ENCODE measurements at places on chromosomes 4 and X.

- no peak for ATAC-seq
Measured at GRCh38 chr4:55509266-55509665, 37.4 kb downstream of the CLOCK start.

DNA sequence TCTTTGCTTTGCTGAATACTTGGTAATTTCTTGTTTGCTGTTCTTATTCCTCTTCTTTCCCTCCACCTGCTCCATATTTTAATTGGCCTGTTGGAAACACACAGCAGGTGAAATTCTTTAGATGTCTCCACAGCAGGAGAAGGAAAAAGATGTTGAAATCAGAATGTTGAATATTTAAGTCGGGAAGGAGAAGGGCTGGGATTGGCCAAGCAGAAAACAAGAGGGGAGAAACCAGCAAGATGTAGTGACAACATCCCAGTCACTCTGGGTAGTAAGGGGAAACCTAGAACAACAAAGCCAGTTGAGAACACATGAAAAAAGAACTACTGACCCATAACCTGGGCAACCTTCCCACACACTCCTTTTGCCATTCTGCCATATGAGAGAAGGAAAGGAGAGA lies 37.3 kb upstream of the STAG2 start:
- ATAC-seq = no peak

DNA sequence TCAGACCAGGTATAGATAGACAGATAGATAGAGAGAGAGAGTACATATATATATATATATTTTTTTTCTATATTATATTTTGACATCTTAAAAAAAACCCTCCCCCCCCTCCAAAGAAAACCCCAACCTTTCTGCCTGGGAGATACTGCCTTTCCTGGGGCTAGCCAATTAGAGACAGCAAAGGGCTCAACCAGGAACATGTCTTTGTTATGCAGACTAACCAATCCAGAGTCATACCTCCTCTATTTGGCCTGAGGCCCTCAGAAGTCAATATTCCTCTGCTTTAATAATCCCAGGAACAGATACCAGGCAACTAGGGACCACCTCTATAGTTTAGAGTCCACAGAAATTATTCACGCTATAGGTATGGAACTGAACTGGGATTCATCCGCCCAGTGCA lies 135.6 kb upstream of the MAD2L1 start:
- ATAC-seq = no peak

- no peak for ATAC-seq
Measured at GRCh38 chrX:109848461-109849050, 115.5 kb upstream of the ACSL4 start.

DNA sequence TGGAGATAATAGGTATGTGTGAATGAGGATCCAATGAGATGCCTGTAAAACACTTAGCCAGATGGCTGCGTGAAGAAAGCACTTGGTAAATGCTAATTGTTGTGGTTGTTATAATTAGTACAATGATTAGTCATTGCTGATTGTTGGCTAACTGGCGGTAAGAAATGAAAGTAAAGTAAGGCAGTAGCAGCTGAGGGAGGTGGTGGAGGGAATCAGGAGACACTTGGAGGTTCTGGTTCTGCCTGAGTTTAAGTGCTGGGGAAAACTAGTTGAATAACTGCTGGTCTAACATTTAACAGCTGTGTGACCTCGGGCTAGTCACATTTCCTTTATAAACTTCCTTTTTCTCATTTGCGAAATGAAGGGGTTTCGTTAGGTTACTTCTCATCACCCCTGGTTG lies 30.9 kb downstream of the CD38 start:
- no peak for ATAC-seq

DNA sequence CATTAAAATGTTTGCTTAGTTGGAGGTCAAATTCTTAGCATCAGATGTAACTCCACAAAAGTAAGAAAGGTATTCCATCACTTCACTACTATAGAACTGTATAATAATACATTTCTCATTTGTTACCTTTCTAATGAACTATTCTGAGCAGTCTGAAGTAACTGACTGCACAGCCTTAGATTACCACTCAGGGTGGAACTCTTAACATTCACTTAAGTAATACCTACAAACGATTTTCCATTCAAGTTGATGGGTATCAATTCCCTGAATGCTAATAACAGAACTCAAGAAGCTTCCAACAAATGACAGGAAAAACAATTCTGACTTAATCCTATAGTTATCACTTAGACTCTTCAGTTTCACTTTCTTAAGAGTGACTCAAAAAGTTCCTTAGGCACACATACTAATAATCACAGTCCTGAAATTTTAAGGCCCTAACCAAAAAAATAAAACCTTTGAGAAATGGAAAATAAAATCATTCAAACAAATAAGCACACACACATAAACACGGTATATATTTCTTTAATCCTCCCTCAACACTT lies 20.9 kb downstream of the HNRNPD start:
- ATAC-seq = no peak

DNA sequence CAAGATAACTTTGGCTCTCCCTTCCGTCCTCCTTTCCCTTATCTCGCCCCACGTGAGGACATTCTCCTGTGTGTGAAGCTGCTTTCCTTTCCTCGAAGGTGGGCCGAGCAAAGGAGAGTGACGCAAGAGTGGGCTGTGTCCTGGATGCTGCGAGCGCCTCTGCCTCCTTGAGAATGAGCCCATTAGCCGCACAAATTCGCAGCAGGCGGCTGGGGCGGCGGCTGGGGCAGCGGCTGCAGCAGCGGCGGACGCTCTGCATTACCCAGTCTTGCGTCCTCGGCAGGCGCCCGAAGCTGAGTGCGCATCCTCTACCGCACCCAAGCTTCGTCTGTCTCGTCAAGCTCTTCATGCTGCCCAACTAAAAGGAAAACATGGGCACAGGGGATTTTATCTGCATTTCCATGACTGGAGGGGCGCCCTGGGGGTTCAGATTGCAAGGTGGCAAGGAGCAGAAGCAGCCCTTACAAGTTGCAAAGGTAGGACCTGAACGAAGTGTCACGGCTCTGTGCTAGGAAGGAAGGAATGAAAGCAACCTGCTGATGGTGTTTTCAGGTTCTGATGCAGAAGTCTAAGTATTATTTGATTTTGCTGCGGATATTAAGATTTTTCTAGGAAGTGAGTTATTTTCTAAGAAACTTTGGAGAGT lies at the start of gene SYNPO2:
Gene SYNPO2 (plus strand): TSS at position 189 of the 646 bp plus-strand sequence. CDS start 183 bp downstream, at position 372.
- peak; percentile 96 for ATAC-seq

GRCh38 chr4:150581641-150582051 lies 305 bp upstream of the MAB21L2 start:
- ATAC-seq = no peak

DNA sequence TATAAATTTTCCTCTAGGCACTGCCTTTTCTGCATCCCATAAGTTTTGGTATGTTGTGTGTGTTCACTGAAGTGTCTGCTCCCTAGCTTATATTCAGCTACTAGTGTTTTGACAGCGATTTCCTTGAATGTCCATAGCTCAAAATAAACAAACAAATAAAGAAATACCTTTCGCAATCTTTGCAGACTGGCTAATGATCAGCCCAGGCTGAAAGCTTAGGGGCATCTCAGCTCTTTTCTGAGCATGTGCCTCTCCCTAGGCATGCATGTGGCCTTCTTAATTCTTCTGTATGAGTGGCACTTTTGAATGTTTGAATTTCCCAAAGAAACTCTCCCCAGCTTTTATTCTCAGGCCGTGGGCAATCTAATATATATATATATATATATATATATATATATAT lies 44.6 kb upstream of the SHROOM4 start:
- no peak for ATAC-seq

DNA sequence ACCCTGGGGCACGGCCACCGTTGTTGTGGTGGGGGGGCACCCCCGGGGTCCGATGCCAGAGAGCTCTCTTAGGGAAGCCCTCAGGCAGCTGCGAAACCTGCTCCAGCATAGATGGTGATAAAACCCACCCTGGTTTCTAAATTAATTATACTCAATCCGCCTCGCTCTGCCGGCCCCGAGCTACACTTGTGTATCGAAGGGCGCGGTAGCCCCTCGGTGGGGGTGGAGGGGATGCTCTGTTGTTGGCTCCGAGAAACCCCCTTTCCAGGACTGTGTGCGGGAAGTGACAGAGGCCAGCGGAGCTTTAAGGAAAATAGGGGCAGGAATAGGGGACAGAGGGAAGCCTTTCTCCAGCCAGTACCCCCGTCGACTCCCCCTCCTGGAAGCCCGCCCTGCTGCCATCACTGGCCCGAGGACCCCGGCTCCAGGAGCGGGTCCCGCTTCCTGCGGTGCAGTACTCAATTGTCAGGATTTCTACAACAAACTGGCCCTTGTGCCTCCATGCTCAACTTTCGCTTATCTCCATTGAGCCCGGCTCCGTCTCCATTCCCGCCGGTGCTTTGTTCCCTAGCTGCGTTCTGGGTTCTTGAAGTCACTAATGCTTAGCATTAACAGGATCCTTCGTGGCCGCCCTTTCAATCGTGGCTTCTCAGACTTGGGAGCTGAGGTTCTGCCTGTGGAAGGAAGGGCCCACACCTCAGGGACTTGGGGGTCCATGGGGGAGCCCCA lies 408.2 kb downstream of the BCOR start:
- peak; percentile 1 for ATAC-seq

DNA sequence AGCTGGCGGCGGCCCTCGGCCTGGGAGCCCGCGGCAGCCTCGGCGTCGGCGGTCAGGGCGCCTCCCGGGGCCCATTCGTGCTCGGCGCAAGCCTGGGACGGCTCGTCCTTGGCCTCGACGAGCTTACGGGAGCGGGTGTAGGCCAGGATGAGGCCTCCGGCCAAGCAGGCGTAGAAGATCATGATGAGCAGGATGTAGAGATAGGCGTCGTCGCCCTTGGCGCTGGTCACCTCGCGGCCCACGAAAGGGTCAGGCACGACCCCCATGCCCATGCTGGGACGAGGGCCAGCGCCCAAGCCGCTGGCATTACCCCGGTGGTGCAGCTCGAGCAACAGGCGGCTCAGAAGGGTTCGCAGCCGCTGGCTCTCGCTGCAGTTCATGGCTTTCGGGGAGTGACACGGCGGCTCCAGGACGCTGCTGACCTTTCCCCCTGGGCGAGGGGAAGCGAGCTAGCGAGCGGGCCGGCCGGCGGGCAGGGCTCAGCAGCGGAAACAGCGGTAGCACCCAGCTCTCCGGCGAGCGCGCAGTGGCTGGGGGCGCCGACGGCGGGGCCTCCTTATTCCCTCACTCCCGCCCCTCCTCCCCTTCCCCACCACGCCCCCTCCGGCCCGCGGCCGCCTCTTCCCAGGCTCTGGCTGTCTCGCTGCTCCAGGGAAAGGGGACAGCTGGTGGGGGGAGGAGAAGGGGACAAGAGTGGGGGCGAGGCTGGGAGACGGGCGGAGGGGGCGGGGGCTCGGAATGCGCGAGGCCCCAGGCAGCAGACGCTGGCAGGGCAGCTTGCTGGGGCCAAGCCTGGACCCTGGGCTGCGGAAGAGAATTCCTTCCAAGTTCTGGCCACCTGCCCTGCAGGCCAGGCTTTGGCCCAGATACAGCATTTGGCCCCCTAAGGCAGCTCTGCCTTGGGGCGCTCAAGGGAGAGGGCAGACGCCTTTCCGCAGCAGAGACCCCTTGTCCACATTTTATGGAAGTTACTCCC lies at the start of gene KCNE5:
Gene KCNE5 (minus strand): TSS at position 532 of the 976 bp plus-strand sequence. CDS start 152 bp downstream, at position 380.
- ATAC-seq = no peak

DNA sequence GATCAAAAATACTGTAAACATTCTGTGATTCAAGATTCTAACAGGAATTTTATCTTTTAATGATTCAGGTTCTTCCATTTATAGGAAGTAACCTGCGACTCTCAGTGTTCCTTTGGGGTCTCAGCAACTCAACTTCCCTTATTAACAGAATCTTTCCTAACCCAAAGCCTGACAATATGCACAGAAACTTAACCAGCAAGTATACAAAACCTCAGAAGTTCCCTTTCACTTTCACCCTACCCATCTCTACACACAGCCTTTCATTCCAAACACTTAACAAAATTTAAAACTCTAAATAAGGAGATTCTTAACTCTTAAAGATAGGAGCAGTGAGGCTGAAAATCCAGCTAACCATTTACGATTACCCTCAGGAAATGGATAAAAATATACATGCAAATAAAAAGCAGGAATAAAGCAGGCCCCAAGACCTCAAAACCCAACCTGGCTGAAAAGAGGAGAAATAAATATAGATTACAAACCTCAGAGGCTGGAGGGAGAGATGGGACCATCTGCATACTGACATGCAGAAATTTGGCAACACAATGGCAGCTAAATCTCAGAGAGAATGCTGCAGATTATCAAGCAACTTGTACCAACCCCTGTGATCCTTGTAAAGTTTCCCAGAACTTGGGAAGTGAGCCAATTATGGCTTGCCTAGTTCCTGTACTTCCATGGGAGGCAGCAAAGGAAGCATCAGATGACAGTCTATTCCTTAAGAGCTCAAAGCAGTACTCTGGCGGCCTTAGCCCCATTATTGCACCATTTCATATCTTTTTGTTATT lies 101.0 kb downstream of the ATP11C start:
- no peak for ATAC-seq

GRCh38 chr4:89212666-89213381 lies 94.8 kb downstream of the GPRIN3 start:
- no peak for ATAC-seq

DNA sequence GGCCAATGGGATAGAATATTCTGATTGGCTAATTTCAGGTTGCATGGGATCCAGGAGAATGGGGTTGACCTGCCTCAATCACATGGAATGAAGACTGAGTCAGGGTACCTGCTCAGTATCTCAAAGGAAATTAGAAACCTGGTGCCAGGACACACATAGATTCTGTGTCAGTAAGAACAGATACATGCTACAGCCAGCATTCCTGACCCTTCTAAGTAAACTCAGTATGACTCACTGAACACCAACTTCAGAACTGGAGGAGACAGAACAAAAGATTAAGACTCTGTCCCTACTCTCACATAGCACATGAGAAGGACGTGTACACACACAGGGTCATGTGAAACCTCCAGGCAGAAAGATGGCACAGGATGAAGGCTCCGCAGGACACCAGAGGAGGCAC lies 54.5 kb downstream of the FAM184B start:
- ATAC-seq = no peak

DNA sequence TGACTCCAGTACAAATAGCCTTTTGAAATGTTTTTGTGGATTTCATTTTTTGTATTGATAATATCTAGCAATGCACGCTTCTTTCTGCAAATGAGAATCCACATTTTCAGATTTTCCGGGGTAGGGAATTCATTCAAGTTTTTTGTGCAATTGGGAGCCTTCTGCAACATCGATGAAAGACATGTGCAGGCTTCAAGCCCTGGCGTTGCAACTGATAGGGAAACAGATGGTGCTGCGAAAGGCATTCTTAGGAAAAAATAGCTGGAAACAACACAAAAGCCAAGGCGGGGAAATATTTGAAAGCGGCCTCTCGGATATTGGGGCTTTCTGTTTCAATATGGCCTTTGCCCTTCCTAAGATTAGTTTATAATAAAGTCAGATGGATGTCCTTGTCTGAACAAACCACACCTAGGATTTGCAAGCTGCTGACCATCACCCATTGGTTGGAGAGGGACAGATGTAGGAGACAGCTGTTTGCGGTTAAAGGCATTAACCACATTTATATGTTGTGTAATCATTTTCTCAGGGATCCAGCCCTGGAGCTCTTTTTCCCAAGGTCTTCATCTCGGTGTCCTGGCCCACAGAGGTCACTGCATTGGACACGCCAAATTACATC lies 136.5 kb downstream of the PRKX start:
- ATAC-seq = peak; percentile 48

- no peak for ATAC-seq
Measured at GRCh38 chr4:86778175-86778574, 71.0 kb downstream of the SLC10A6 start.

Data from gastroesophageal sphincter (tissue), 4 donors.